ENCODE measurements at places on chromosomes 12 and 14. TPM values are rescaled to one million over a fixed set of nuclear protein-coding genes. Genes with fewer than 3 reads are reported as not detected.

FOXA1 gene
- polyA plus RNA-seq, result 0.10 TPM

TTC6 gene
- not detected for polyA plus RNA-seq

NPFF gene
- not detected for polyA plus RNA-seq

CCDC184 gene
- polyA plus RNA-seq, result 2.2 TPM

GPR65 gene
- 0.10 TPM for polyA plus RNA-seq

RD3L gene
- polyA plus RNA-seq, result not detected

DNAJC22 gene
- 1.9 TPM for polyA plus RNA-seq

KIF5A gene
- 0.15 TPM for polyA plus RNA-seq

VRTN gene
- not detected for polyA plus RNA-seq

VAMP1 gene
- polyA plus RNA-seq, result 7.8 TPM

DNA sequence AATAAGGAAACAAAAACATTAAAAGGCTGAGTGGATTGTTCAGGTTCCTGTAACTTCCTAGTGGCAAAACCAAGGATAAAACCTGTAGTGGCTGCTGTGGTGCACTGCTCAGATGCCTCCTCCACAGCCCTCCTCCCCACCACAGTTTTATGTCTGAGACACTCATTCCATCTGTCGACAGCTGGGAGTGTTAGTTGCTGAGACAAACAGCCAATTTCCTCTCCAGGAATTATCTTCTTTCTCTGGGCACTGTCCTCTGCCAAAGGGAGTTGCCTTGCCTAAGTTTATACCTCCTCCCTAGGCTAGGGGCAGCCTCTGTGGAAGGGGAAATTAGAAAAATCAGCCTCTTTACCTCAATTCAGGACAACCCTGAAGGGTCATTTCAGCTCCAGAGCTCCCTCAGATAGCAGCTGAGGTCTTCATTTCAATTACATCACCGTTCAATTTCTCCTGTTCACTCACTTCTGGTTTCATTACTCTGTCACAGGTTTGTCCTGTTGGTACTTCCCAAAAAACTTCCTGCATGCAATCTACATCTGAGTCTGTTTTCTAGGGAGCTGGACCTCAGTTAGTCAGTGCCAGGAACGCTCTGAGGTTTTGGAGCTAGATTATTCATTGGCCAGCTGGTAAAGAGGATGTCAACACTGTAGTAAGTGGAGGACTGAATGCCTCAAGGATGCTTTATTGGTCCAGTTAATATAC lies 74.9 kb upstream of the ATP2B1 start:
- DNase-seq, result peak; percentile 78

DNA sequence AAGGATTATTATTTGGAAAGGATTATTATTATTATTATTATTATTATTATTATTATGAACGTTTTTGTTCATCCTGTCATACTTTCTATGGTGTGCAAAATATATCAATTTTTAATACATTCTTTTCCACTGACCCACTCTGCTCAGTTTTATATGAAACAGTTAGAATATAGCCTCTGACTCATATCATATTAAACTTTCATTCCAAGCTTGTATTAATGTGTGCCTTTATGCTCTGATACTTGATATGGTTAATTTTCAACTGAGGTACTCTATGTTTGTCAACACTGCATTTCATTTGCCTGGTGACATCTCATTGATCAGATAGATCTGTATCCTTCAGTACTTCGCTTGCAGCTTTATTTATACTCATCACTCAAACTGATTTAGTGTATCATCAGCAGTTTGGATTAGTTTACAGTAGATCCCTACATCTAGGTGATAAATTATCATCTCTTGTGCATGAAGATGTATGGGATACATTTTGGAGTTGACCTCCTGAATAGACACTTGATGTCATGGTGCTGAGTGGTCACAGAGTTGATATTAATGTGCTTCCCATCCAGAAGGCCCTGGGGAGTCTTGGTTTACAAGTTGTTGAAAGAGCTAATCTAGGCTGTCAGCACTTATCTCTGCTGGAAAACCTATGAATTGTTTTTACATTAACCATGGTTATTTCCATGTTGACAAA lies 271.8 kb downstream of the TRHDE start:
- DNase-seq, result no peak

GRCh38 chr14:35628989-35629388 lies 95.0 kb downstream of the INSM2 start:
- no peak for DNase-seq

DNA sequence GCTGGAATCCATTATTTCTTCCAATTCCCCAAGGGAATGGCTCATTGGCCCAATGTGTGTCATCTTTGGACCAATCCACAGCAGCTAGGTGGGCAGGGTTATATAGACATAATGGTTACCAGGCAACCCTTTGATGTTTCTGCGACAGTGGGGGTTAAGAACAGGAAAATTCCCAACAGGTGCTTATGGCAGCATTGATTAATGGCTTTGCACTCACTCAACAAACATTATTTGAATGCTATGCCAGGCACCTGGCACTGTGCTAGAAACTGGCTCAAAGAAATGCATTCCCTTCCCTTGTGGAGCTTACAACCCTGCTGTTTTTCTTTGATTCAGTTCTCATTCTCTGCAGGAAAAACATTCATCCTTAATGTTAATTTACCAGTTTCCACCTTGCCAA lies 1221.0 kb downstream of the AACS start:
- no peak for DNase-seq

GRCh38 chr14:106802413-106803364 lies 1276.3 kb downstream of the TMEM121 start:
- DNase-seq, result no peak

DNA sequence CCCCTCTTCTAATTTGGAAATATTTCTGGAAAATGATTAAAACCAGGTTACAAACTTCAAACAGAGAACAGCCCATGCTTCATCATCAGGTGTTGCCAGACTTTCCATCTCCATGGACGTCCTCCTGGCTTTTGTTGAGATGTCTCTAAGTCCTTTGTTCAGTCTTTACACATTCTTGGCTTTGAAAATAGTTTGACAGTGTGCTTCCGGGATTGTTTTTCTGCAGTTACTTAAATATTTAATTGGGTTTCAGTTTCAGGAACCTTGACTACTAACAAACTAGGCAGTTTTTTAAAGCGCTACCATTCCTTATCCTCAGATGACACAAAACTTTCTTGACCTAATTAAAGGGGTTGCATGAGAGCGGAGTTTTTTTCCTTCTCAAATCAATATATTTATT lies 47.8 kb downstream of the GOLGA5 start:
- no peak for DNase-seq

DNA sequence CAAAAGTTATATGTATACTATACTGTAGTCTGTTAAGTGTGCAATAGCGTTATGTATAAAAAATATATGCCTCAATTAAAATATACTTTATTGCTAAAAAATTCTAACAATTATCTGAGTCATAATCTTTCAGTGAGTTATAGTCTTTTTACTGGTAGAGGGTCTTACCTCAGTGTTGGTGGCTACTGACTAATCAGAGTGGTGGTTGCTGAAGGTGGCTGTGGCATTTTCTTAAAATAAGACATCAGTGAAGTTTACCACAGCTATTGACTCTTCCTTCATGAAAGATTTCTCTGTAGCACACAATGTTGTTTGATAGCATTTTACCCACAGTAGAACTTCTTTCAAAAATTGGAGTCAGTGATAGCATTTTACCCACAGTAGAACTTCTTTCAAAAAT lies 23.4 kb downstream of the POLR3B start:
- DNase-seq, result no peak

DNA sequence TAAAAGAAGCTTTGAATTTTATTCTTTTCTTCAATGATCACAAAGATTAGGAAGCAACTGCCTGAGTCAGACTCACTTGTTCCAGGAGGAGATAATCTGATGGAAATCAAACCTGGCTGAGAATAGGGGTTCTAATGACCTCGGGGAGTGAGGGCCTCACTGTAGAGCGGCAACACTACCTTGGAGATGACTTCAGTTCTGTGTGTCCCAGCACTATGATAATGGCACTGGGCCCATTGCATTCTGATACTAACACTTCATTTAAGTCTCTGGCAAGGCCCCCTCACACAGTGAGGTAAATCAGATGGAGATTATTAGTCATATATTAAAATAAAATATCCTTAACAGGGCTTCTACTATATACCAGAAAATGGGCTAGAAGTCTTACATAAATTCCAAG lies 233.3 kb upstream of the EGLN3 start:
- DNase-seq, result no peak

- peak; percentile 72 for DNase-seq
Measured at GRCh38 chr14:66495218-66496098, 9.3 kb downstream of the CCDC196 start.

GRCh38 chr12:5480218-5480937 lies 48.5 kb downstream of the NTF3 start:
- DNase-seq, result peak; percentile 4

DNA sequence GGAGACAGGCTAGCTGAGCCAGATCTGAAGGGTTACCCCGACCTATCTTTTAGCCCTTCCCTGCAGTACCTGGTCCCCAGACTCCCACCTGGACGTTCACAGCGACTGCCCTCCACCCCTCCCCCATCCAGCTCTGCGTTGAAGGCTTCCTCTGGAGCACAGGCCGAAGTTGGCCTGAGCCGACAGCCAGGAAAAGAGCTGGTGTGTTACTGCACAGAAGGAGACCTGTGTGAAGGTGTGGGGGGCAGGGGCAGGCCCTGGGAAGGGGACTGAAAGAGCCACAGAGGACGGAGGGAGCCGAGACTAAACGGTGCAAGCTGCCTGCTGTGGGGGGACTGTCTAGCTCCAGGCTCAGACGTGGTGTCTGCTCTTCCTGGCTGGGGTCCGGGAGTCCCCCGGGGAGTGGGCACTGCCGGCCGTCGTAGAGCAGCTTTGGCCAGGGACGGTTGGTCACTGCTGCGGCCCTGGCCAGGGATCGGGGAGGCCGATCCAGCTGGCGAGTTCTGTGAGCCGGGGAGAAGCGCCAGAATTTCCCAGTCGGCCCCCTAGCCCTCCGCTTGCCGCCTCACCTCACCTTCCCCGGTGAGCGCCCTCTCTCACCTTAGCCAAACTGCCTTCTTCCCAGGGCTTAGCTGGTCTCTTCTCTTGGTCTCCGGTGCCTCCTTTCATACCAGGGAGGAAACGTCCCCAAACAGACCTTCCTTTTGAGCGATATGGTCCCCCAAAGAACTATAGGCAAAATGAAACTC lies 899 bp upstream of the COL2A1 start:
- DNase-seq, result no peak

GRCh38 chr12:10372559-10372958 lies 17.3 kb downstream of the KLRK1 start:
- no peak for DNase-seq

DNA sequence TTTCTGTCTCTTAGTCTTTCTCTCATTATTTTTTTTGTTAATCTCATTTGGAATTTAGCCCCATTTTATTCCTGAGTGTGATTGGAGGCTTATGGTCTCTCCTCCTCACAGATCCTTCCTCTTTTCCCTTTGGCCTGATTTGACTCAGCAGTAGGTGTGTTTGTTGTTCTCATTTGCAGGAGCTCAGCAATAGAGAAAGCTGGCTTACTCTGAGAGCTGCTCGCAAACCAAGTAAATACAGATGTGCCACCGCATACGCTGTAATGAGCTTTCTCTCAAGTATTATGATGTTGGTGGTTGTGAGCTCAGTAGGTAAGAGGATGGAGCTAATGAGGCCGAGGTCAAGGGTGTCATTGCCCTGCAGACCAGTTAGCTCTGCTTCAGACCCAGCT lies 206.5 kb downstream of the ETV6 start:
- no peak for DNase-seq

GRCh38 chr12:124390442-124391097 lies 95.7 kb downstream of the RFLNA start:
- DNase-seq, result peak; percentile 94

GRCh38 chr12:43095669-43096280 lies 456.2 kb downstream of the ADAMTS20 start:
- no peak for DNase-seq

DNA sequence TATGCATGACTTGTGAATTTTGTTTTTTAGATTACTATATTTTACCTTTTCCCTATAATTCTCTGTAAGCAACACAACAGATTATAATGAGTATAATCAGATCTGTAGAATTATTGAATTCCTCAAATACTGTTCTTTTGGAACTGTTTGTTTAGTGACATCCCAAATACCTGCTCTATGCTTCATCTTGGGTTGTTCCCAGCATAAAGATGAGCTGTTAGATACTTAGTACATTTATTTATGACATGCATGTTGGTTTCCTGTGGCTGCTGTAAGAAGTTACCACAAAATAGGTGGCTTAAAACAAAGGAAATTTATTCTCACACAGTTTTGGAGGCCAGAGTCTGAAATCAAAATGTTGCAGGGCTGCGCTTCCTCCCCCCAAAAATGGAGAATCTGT lies 78.4 kb downstream of the PTPRR start:
- peak; percentile 71 for DNase-seq

DNA sequence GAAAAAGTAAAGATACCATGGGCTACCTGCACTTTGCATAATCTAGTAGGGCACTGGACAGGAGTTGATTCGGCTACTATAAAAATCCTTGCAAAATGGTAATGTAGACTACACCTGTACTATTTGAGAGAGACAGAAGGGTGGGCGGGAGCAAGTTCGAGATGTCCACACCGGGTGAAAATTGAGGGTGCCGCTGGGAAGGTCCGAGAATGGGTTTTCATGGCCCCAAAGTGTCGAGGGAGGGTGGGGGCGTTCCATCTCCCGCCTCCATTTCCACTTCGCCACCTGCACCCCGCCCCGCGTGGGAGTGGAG lies 648 bp downstream of the SNX6 start:
- DNase-seq, result no peak

DNA sequence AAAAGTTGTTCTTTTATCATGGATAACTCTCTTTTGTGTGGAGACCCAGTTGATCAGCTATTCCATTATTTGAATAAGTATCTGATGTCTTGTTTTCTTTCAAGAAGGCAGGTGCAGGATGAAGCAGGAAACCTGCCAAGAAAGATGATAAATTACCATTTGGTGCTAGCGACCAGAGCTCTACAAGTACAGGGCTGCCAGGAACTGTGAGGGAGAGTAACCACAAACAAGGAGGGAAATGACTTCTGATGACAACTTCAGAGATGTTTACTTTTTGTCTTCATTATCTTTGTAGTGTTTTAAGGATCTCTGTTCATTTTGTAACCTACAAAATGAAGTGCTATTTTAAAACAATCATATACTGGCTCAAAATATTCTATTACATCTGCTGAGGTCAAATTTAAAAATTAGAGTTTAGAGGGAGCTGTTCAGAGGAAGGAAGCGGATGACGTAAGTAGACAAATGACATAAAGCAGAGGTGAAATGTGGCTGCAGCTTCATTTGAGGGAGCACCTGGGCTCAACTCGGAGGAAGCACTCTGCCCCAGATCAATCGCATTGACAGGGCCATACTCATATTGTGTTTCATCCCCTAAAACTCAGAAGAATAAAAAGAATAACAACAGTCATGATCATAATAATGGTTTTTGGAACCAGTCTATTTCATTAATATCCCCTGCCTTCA lies 226.8 kb downstream of the C12orf42 start:
- no peak for DNase-seq
